NCI-H2081 treated with DMSO at 0.1 percent for 48 hours (cell line): ENCODE measurements at places on chromosomes 13 and 19.
A peak's percentile ranks its signal among the peaks of the same experiment; 100 is the strongest.

DNA sequence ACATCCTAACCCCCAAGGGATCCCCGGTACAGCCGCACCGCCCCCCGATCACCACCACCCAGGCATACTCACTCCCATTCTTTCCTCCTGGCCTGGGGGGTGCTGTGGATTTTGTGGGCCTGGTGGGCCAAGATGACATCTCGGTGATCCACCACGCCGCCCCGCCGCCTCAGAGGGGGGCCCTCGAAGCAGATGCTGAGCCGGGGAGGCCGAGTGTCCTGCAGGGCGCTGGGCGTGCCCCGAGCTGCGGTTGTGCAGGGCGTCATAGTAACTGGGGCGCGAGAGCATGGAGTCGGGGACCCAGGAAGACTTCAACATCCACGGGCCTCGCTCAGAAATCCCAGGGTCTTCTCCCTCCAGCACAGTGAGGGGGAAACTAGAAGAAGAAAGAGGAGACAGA lies 93.4 kb upstream of the CACNA1A start:
- no peak for DNase-seq

GRCh38 chr13:111337206-111337605 lies 16.8 kb downstream of the TEX29 start:
- no peak for DNase-seq

DNA sequence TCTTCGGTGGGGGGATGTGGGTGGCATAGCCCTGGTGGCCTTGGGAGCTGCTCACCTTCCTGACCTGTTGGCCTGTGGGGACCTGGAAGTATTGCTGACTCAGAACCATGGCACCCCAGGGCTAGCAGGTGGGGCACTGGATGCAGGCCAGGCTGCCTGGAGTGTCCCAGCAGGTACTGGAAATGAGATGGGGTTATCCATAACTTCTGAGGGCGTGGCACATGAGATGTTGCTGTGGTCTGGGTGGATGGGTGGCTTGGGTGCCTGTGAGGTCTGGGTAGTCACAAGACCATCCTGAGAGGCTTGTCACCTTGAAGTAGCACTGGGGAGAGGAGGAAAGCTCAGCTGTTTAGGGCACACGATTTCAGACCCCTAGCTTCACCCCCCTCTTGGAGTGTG lies 636 bp upstream of the RNF225 start:
- DNase-seq = no peak

GRCh38 chr13:35198613-35199200 lies 256.6 kb downstream of the NBEA start:
- DNase-seq = no peak

- DNase-seq = no peak
Measured at GRCh38 chr19:44955505-44956439, 592 bp downstream of the CLPTM1 start.

DNA sequence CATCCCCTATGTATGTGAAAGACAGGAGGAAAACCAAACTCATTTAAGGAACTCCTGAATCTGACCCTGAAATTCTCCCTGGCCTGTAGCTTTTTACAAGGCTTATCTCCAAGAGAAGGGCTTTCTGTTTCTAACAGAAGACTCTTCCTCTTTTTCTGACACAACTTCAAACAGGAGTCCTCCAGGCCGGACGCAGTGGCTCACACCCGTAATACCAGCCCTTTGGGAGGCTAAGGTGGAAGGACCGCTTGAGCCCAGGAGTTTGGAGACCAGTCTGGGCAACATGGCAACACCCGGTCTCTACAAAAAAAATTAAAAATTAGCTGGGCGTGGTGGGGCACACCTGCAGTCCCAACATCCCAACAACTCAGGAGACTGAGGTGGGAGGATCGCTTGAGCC lies 41.9 kb downstream of the CARS2 start:
- no peak for DNase-seq

DNA sequence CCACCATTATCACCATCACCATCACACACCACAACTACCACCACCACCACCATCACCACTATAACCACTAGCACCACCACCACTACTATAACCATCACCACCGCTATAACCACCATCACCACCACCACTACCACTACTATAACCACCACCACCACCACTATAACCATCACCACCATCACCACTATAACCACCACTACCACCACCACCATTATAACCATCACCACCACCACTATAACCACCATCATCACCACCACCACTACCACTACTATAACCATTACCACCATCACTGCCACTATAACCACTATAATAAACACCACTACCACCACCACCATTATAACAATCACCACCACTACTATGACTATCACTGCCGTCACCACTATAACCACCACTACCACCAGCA lies 173.2 kb downstream of the DCLK1 start:
- no peak for DNase-seq

DNA sequence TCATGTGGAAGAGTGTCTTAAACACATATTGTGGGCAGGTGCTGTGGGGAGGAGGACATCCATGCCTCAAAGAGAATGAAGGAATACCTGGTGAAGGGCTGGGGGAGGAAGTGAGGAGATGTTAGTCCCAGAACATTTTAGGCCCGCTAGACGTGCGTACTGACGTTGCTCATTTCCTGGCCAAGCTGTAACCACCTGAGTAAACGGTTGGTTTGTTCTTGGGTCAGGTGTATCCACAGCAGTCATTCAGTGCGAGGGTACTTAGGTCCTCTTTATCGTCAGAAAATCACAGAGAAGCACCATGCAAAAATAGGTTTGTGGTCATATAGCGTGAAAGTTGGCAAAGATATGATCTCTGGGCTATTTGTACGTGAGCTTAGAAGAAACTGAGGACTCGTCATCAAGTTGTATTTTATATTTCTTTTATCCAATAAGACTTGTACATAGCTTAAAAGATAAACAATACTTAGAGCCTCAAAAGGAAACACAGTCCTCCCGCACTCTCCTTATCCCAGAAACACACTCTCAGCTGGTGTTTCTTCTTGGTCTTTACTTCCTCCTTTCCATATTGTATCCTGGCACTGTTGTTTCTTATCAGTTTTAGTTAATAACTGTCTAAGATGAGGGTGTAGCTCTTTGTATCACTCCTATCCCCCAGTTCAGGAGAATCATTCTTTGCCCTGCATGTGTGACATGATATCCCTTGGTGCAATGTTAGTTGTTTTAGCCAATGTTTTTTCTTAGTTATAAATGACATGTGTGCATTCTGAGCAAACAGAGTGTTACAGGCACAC lies 52.0 kb downstream of the ARHGEF7 start:
- DNase-seq = no peak

GRCh38 chr13:43611281-43612273 lies 175.2 kb downstream of the ENOX1 start:
- no peak for DNase-seq

GRCh38 chr13:108925070-108925469 lies 295.7 kb downstream of the MYO16 start:
- no peak for DNase-seq

DNA sequence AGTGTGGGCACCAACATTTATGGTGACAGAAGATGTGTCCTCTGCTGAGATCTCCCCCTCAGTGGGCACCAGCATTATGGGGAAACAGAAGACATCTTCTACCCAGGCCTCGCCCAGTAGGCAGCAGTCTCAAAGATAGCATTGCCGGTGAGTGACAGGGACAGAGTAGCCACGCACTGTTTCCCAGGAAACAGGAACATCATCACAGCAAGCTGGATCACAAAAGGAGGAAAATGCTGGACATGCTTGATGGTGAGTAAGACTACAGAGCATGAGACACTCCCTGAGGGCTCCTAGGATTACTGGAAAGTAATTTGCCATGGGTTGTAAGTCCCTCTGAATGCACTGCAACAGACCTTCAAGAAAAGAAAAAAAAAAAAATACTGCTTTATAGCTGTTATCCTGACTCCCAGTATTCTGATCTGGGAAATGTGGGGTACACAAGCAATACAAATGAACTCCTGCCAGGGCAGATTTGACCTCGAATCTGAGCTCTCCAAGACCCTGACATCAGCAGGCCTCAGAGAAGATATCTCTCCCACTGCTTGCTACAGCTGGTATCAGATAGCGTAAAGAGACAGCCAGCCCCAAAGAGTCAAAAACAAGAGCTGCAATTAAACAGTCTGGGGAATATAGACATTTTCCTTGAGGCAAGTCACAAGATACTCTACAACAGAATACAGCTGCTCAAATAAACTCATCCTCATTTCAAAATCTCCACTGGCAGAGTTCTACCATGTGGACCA lies 180.4 kb downstream of the RBM26 start:
- DNase-seq = no peak

DNA sequence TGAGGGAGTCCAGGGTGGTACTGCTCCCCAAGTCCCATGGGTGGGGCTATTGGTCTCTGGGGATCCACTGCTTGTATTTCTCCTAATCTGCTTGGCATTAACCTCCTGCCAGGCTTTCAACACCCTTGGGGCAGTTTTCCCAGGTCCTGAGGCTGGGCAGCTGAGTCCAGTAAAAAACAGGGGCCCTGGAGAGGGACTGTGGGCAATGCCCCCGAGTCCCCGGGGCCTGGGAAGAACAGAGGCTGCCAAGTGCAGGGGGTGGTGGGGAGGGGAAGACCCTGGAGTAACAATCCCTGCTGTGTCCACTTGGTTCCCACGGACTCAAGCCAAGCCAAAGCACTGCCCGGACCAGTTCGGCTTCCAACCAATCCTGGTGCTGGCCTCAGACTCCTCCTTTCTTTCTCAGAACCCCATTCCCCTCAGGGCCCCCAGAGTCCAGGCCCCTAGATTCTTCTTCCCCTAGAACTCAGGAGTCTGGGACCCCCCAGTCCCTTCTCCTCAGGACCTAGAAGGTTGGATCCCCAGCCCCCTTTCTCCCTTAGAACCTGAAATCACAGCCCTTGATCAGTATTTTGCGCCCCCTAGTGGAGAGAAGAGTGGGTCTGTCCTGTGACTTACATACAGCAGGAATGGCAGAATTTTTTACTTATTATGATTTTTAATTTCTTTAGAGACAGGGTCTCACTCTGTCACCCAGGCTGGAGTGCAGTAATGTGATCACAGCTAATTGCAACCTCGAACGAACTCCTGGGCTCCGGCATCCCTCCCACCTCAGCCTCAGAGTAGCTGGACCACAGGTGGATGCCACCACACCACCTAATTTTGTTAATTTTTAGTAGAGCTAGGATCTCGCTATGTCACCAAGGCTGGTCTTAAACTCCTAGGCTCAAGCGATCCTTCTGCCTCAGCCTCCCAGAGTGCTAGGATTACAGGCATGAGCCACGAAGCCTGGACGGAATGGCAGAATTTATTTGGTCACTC lies 3.7 kb upstream of the CLPTM1 start:
- DNase-seq = peak; percentile 5

DNA sequence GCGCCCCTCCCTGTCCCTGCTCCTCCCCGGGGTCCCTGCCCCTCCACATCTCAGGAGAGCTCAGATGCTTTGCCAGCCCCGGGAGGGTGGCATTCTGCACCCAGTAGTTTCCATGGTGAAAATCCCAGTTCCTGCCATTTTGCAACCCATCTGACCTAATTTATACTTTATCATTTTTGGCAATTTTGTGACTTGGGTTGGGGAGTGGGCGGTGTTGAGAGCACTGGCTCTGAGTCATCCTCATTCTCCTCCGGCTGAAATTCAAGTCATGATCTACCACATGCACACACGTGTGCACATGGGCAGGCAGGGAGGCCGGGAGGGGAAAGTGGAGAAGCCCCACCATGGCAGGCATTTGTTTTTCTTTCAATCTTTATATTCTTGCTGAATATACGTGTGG lies 208.6 kb downstream of the URI1 start:
- DNase-seq = no peak

DNA sequence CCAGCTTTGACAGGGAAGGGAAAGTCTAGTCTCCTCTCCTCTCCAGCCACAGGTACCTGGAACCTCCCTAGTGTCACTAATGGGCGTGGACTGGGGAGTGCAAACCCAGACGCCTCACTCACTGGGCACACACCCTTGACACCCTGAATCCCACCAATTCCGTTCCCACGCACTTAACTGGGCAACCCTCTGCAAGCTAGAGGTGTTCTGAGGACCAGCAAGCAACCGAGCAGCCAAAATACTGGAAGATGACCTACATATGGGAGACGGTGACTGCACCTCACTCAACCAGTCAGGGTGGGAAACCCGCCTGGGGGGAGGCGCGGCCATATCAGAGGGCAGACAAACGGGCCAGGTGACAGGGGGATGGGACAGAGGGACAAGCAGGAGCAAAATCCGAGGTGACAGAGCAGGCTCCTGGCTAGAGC lies 991 bp downstream of the ABHD17A start:
- DNase-seq = no peak

GRCh38 chr13:71618159-71618558 lies 248.8 kb downstream of the DACH1 start:
- no peak for DNase-seq

GRCh38 chr13:110874508-110874960 lies 40.3 kb downstream of the ANKRD10 start:
- DNase-seq = no peak

GRCh38 chr13:113209336-113209758 lies at the start of gene CUL4A:
Gene CUL4A (plus strand): TSS chr13:113209613. CDS start chr13:113209628, 15 bp downstream.
- DNase-seq = no peak

DNA sequence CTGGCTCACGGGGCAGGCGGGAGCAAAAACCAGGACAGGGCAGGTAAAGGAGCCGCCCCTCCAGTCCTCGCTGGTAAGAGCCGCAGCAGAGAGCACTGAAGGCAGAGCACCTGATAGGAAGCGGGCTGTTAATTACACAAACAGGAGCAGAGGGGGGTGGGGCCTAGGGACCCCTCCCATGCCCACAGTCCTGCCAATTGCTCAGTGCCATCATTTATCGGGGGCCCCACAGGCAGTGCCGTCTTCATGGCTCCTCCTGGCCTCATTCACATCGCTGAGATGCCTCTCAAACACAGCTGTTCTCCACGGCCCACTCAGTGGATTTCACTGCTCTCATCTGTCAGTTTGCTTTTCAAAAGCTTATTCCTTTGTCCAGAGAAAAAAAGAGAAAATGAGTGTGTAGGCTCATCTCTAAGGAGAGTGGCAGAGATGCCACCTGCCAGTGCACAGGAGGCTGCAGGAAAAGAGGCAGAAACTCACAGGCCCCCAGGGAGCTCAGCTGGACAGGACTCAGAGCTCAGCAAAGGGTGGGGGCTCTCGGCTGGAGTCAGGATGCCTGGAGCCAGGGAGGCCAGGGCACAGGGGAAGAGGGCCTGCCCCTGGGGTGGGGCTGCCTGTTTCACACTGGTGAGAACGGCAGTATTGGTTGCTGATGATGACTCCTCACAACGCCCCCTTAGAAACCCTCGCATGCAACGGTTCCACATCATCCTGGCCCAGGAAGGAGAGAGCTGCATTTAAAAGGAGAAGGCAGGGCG lies 174.6 kb downstream of the COL4A1 start:
- no peak for DNase-seq

GRCh38 chr19:8108560-8109445 lies 40.6 kb downstream of the FBN3 start:
- no peak for DNase-seq
